Ovary (tissue), 10 donors: ENCODE measurements at places on chromosomes 2 and 18. TPM values are rescaled to one million over a fixed set of nuclear protein-coding genes. Genes with fewer than 3 reads are reported as not detected.

- no peak for DNase-seq
Observed at GRCh38 chr2:233982421-233983121, 65.4 kb downstream of the TRPM8 start.

GRCh38 chr2:66431274-66431642 lies 3.7 kb upstream of the MEIS1 start:
- no peak for DNase-seq

Gene MAL
- 0.90 TPM for polyA plus RNA-seq

Gene CHRNG
- polyA plus RNA-seq, result not detected
